ENCODE measurements at places on chromosomes 2 and 18.
A peak's percentile ranks its signal among the peaks of the same experiment; 100 is the strongest.

GRCh38 chr2:20620271-20620681, 30.6 kb downstream of the HS1BP3 start:
- no peak for DNase-seq

- no peak for DNase-seq
Measured at GRCh38 chr18:62939926-62940325, 224.6 kb downstream of the PHLPP1 start.

GRCh38 chr2:69923116-69923515, 8.2 kb downstream of the MXD1 start:
- DNase-seq: no peak

DNA sequence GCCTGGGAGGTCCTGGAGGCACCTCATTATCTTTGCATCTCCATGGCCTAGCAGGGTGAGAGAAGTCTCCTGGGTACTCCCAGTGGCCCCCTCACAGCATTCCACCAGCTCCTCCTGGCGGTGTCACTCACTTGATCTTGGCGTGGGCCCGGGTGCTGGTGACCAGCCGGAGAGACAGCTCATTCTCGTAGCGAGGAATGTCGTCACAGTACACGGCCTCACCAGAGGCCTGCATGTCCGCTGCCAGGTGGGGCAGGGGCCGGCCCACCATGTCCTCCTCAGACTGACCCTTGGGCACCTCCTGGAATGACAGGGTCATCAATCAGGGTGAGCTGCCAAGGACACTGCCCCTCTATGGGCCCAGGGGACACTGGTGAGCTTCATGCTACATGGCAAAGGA, 42.4 kb downstream of the XDH start:
- DNase-seq: no peak

- DNase-seq: no peak
Measured at GRCh38 chr2:163553601-163554000, 182.2 kb downstream of the FIGN start.

- DNase-seq: no peak
Measured at GRCh38 chr2:129936334-129936934, 43.0 kb upstream of the RAB6C start.

- peak; percentile 8 for DNase-seq
Measured at GRCh38 chr2:156589381-156590079, 153.4 kb downstream of the GPD2 start.

DNA sequence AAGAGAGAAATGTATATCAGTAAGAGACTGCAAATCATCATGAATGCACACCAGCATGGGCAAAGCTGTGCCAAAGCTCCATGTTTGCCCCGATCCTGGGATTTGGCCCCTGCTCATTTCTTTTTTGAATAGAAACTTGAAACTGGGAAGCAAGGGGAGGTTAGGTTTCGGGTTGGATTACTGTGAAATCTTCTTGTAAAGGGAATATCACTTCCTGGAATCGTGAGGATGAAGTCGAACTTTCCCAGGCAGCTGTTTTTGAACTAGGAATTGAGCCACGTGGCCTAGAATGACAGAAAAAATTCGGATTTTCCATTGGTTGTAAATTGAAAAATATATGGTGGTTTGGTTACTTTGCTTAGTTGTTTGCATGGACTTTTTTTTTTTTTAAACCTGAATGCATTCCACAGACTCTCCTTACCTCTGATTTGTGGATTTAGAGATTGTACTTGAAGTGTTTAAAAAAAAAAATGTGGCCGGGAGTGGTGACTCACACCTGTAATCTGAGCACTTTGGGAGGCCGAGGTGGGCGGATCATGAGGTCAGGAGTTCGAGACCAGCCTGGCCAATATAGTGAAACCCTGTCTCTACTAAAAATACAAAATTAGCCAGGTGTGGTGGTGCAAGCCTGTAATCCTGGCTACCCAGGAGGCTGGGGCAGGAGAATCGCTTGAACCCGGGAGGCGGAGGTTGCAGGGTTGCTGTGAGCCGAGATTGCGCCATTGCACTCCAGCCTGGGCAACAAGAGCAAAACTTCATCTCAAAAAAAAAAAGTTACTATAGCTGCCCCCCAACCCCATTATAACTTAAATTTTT, 32.1 kb downstream of the GRHL1 start:
- DNase-seq: no peak

DNA sequence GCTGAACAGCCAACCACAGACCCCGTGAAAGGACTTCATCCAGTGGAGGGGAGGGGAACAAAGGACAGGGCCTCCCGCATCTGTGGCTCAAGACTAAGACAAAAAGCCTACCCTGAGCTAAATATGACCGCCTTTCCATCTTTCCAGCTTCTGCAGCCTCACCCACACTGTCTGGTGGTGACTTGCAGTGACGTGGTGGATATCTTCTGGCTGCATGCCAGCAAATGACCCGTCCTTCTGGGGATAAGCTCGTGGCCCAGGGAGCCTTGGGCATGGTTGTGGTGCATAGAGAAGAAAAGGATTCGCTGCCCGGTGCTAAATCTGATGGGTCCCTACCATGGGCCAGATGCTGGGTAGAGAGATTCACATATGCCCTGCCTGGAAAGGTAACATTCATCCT, 8.7 kb upstream of the NGEF start:
- DNase-seq: no peak

DNA sequence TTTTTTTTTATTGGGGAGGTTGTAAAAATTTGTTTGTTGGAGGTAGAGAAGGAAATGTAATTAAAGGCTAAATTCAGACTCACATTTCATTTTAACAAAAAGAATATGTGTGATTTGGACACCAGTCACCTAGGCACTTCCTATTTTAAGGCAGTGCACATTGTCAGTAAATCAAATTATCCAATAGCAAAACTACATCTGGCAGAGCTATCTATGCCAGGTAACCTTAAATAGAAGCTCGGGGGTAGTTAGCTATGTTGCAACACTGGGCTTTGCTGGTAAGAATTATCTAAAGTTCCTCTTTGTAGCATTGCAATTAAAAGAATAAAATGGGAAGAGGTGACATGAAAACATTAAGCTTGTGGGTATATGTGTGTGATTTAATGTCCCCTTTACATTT, 1064.4 kb upstream of the ZEB2 start:
- DNase-seq: no peak

GRCh38 chr2:211477537-211478275, 921.3 kb downstream of the CPS1 start:
- DNase-seq: no peak

DNA sequence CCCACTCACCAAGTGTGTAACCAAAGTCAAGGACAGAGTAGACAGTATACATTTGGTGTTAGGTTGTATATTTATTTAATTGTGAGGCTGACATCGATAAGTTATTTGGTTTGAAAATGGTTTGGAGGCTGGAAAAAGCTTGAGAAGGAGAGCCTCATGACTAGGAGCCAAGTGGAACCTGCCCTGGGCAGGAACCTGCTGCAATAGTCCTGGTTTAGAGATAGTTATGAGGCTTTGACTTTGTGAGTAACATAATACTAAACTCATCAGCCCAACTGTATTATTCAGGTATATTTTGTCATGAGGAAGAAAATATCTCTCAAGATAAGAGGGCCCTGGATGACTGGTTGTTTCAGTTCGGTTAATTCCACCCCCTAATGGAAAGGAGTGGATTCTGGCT, 234.3 kb upstream of the CYRIA start:
- DNase-seq: no peak

DNA sequence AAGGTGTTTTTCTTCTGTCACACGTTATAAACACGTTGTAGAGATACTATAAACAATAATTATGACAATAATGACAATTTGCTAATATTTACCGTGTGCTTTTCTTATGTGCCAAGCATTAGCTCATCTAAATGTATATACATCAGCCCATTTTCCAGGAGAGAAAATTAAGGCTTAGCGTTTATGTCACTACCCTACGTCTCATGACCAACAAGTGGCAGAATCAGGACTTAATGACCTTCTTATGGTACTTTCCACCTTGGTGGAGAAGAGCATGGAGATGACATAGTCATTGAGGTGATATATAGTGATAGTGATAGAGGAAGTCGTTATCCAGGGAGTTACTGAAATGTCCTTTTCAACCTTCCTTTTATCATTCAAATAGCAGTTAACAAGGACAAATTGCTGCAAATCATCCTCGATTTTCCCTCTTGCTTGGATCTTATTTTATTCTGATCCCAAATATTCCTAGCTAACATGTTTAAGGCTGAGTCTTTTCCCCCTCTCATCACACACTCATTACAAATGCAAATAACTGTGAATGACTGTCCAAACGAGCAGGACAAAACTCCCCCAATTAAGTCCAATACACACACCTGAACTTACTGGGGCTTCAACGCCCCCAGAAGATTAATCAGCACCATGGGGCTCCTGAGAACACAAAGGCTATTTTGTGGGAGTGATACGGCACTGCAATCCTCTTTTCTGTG, 27.3 kb downstream of the SPRED2 start:
- no peak for DNase-seq

GRCh38 chr2:5851410-5851809, 159.2 kb downstream of the SOX11 start:
- DNase-seq: no peak

- no peak for DNase-seq
Measured at GRCh38 chr2:6913415-6914157, 3.6 kb upstream of the RNF144A start.

GRCh38 chr18:53225567-53226325, 885.7 kb downstream of the DCC start:
- DNase-seq: no peak
